Endothelial cell (in vitro differentiated cells): ENCODE measurements at places on chromosomes 12 and 14.

GRCh38 chr12:77644915-77645605, 185.6 kb upstream of the NAV3 start:
- no peak overlapping the region for H3K4me3 ChIP-seq
- no peaks in the 10 kb centered on the region for H3K27me3 ChIP-seq
- DNase-seq: no peak

DNA sequence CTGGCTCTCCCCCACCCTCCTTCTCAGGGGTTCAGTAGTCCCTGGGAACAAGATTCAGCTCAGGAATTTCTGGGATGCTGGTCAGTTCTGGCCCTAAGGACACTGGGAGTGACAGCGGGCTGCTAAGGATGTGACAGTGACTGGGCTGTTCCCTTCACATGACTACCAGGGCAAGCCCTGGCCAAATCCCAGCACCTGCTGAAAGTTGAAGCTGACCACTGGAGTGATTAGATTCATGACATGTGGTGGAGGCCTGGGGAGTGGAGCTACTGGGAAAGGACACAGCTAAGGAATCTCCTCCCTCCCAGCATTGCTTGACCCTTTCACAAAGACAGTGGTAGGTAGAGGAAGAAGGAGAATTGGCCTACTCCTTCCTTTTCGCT, 204.9 kb downstream of the DAD1 start:
- DNase-seq: no peak
- no peak overlapping the region for H3K4me3 ChIP-seq
- no peaks in the 10 kb centered on the region for H3K27me3 ChIP-seq
- no peaks in the 10 kb centered on the region for H3K36me3 ChIP-seq

GRCh38 chr14:104694475-104694950, 5.1 kb downstream of the INF2 start:
- H3K36me3 ChIP-seq: peaks cover 5% of the 10 kb centered on the region
- H3K4me3 ChIP-seq: no peak overlapping the region
- H3K27me3 ChIP-seq: peaks cover 7% of the 10 kb centered on the region
- no peak overlapping the region for H3K27ac ChIP-seq
- DNase-seq: no peak

DNA sequence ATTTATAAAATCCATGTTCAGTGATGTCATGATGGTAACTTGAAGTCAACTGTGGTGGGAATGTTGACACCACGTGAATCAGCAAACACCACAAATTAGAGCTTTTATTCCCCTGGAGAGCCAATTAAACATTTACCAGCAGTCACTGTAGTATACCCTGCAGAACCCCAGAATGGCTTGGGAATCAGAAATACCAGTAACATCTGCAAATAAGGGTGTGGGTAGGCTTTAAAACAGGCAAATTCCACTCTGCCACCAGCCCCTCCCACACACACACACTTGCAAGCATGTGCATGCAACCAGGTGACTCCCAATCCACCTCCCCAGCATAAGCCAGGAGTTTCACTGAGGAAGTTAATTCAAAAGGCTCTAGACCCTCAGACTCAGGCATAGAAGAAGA, 63.6 kb upstream of the TMEM263 start:
- H3K27me3 ChIP-seq: no peaks in the 10 kb centered on the region
- peaks cover 3% of the 10 kb centered on the region for H3K4me1 ChIP-seq
- H3K4me3 ChIP-seq: no peak overlapping the region
- no peak for DNase-seq
- H3K27ac ChIP-seq: no peak overlapping the region

- DNase-seq: peak; percentile 49
- no peak overlapping the region for H3K4me3 ChIP-seq
- H3K36me3 ChIP-seq: peaks cover 3% of the 10 kb centered on the region
These were observed 82.8 kb downstream of the B4GALNT3 start for GRCh38 chr12:542395-543113.

- H3K27me3 ChIP-seq: no peaks in the 10 kb centered on the region
- H3K36me3 ChIP-seq: no peaks in the 10 kb centered on the region
- DNase-seq: no peak
- no peak overlapping the region for H3K4me3 ChIP-seq
These were observed 262.7 kb downstream of the BTG1 start for GRCh38 chr12:91882910-91883309.

DNA sequence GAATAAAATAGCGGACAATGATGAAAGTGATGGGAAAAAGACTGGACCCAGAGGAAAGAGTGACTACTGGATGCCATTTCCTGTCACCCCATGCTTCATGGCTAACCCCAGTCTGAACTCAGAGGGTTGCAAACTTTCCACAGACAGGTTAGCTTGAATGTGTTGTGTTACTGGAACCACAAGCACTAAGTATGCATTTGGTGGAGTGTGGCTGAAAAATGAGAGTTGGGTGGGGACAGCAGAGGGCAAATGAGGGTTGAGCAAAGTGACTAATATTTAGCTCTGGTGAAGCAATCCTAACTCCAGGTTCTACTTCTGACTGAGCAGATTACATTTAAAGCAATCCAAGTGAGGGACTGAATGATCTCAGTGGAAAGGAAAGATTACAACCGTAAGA, 1.6 kb downstream of the SLC16A7 start:
- no peaks in the 10 kb centered on the region for H3K36me3 ChIP-seq
- peaks cover 6% of the 10 kb centered on the region for H3K27me3 ChIP-seq
- H3K27ac ChIP-seq: peak overlapping the region; percentile 90

- peaks cover 26% of the 10 kb centered on the region for H3K36me3 ChIP-seq
- no peak overlapping the region for H3K27ac ChIP-seq
- no peaks in the 10 kb centered on the region for H3K4me1 ChIP-seq
- no peak for DNase-seq
- no peak overlapping the region for H3K4me3 ChIP-seq
These were observed 11.7 kb downstream of the CINP start for GRCh38 chr14:102351023-102351422.

- H3K4me1 ChIP-seq: peaks cover 50% of the 10 kb centered on the region
- H3K36me3 ChIP-seq: peaks cover 6% of the 10 kb centered on the region
- peak; percentile 92 for DNase-seq
These were observed 6.0 kb upstream of the GPR84 start for GRCh38 chr12:54370171-54370730.

GRCh38 chr14:77822307-77822706, 22.4 kb downstream of the ADCK1 start:
- DNase-seq: no peak
- H3K27ac ChIP-seq: no peak overlapping the region
- no peaks in the 10 kb centered on the region for H3K27me3 ChIP-seq
- H3K4me3 ChIP-seq: no peak overlapping the region

DNA sequence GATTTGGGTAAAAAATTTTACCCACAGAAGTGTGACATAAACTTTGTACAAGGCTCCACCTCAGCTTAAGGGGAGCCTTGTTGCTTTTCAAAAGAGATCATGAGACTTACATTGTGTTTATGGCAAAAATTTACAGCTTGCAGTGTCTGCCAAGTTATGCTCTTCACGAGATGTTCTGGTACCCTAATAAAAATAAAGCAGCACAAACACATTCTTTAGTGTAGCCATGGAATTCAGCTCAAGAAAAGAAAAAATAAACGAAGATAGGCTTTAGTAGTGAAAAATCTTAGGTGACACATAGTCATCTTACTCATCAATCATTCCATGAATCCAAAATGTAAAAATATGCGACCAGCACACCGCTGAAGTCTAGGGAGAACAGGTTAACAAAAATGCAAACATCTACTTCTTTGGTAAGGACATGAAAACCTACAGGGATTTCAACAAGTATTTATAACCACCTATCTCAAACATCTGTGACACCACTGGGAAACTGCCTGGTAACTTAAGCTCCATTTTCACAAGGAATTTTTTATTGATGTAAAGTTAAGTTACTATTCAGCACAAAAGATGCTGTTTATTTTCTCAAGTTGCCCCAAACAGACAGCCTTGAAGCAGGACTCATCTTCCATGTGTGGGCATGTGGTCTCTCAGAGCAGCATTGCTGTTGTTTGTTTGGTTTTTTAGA, 32.9 kb downstream of the DMAC2L start:
- H3K4me3 ChIP-seq: no peak overlapping the region
- peaks cover 65% of the 10 kb centered on the region for H3K4me1 ChIP-seq
- peak overlapping the region; percentile 74 for H3K27ac ChIP-seq
- no peaks in the 10 kb centered on the region for H3K36me3 ChIP-seq
- peaks cover 6% of the 10 kb centered on the region for H3K27me3 ChIP-seq

GRCh38 chr12:120977531-120978295, 630 bp upstream of the HNF1A start:
- H3K27ac ChIP-seq: no peak overlapping the region
- no peak for DNase-seq
- no peaks in the 10 kb centered on the region for H3K36me3 ChIP-seq
- peaks cover 4% of the 10 kb centered on the region for H3K27me3 ChIP-seq
- H3K4me1 ChIP-seq: no peaks in the 10 kb centered on the region

DNA sequence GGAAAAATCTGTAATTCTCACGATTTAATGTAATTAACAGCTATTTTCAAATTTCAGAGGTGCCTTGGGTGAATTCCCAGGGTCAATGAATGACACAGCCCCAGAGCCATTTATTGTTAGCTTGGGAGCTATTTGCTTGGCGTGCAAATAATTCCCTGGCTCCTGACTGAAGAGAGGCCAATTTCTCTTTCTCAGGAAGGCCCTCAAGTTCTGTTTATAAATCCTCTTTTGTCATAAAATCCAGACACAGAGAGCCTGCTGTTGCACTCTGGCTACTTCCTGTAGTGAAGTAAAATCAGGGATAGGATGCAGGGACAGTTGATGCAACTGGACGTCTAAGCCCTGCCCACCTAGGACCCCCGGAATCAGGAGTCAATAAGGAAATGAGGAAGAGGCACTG, 154.3 kb downstream of the TMX1 start:
- H3K4me3 ChIP-seq: no peak overlapping the region
- no peak for DNase-seq
- peaks cover 6% of the 10 kb centered on the region for H3K27me3 ChIP-seq
- no peaks in the 10 kb centered on the region for H3K36me3 ChIP-seq
- peaks cover 48% of the 10 kb centered on the region for H3K4me1 ChIP-seq

- H3K36me3 ChIP-seq: no peaks in the 10 kb centered on the region
- no peak for DNase-seq
- no peak overlapping the region for H3K27ac ChIP-seq
- H3K4me1 ChIP-seq: no peaks in the 10 kb centered on the region
These were observed 8.7 kb upstream of the CHST11 start for GRCh38 chr12:104448031-104448430.

- no peaks in the 10 kb centered on the region for H3K4me1 ChIP-seq
- DNase-seq: no peak
- H3K27me3 ChIP-seq: no peaks in the 10 kb centered on the region
- H3K36me3 ChIP-seq: no peaks in the 10 kb centered on the region
- H3K4me3 ChIP-seq: no peak overlapping the region
- no peak overlapping the region for H3K27ac ChIP-seq
These were observed 40.5 kb downstream of the ESR2 start for GRCh38 chr14:64253672-64254071.

DNA sequence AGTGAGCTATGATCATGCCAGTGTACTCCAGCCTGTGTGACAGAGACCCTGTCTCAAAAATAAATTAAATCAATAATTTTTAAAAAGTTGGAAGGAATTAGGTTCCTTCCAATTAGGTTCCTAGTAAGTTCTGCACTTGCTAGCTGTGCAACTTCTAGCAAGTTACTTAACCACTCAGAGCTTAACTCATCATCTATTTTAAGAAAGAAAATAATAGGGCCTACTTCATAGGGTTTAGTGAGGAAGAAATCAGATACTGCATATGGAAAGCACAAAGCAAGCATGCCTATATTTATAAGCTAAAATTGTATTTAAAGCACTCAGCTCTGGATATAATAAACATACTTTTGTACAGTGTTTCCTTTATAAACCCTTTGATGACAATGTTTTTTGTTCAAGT, 10.7 kb downstream of the FOXN3 start:
- H3K27ac ChIP-seq: peak overlapping the region; percentile 93
- H3K27me3 ChIP-seq: peaks cover 4% of the 10 kb centered on the region
- H3K4me1 ChIP-seq: peaks cover 36% of the 10 kb centered on the region
- peaks cover 32% of the 10 kb centered on the region for H3K36me3 ChIP-seq
